Dermis microvascular lymphatic vessel endothelial cell (primary cell): ENCODE measurements at places on chromosomes 2 and 18. TPM values are rescaled to one million over a fixed set of nuclear protein-coding genes. Genes with fewer than 3 reads are reported as not detected.

Gene GPR45
- not detected in 2 replicates for total RNA-seq

Gene SMYD5
- total RNA-seq, result 11.2 and 12.1 TPM in 2 replicates

Gene TMEM200C
- under 0.01 TPM in 1 of 2 replicates, not detected in the other for total RNA-seq

Gene FSHR
- total RNA-seq, result not detected in 2 replicates

Gene PLCL1
- 0.76 and 1.0 TPM in 2 replicates for total RNA-seq

Gene GPR39
- not detected in 2 replicates for total RNA-seq

Gene UBXN4
- total RNA-seq, result 49.7 and 58.3 TPM in 2 replicates

Gene RMDN2
- total RNA-seq, result 1.3 and 2.3 TPM in 2 replicates

Gene B4GALT6
- total RNA-seq, result 5.3 and 5.5 TPM in 2 replicates

Gene IL36RN
- not detected in 2 replicates for total RNA-seq

Gene ICOS
- under 0.01 TPM in 1 of 2 replicates, not detected in the other for total RNA-seq

Gene ZC3H8
- total RNA-seq, result 2.7 TPM in 2 replicates

Gene SLC8A1
- total RNA-seq, result 0.13 TPM in 2 replicates

Gene POTEI
- 0.25 and 0.26 TPM in 2 replicates for total RNA-seq

Gene REG3G
- total RNA-seq, result not detected in 2 replicates

Gene COL4A4
- not detected in 2 replicates for total RNA-seq

Gene EMILIN1
- total RNA-seq, result 21.3 and 37.0 TPM in 2 replicates

Gene KRTCAP3
- 0.13 and 0.38 TPM in 2 replicates for total RNA-seq

Gene AGFG1
- 32.5 and 56.6 TPM in 2 replicates for total RNA-seq

Gene PLGLB2
- total RNA-seq, result 0.39 and 2.4 TPM in 2 replicates

Gene SLC4A3
- total RNA-seq, result 0.13 and 0.25 TPM in 2 replicates

Gene FOXI3
- not detected in 2 replicates for total RNA-seq

Gene CPLX4
- not detected in 2 replicates for total RNA-seq

Gene SLC5A7
- total RNA-seq, result not detected in 2 replicates

Gene TRPM8
- not detected in 2 replicates for total RNA-seq
